Right atrium auricular region (tissue), 2 donors: ENCODE measurements at places on chromosomes 16 and 17.

GRCh38 chr16:69443927-69444631 is 19.7 kb downstream of the CYB5B start:
- H3K27me3 ChIP-seq, result no peaks in the 10 kb centered on the region
- H3K4me3 ChIP-seq, result no peak overlapping the region
- no peak for DNase-seq
- peaks cover 3% of the 10 kb centered on the region for H3K36me3 ChIP-seq
- peak overlapping the region; percentile 79 for H3K27ac ChIP-seq

- H3K4me3 ChIP-seq, result no peak overlapping the region
- H3K4me1 ChIP-seq, result no peaks in the 10 kb centered on the region
- H3K27me3 ChIP-seq, result no peaks in the 10 kb centered on the region
- no peak for DNase-seq
These were observed 19.3 kb downstream of the ARL2BP start for GRCh38 chr16:57264381-57264780.

DNA sequence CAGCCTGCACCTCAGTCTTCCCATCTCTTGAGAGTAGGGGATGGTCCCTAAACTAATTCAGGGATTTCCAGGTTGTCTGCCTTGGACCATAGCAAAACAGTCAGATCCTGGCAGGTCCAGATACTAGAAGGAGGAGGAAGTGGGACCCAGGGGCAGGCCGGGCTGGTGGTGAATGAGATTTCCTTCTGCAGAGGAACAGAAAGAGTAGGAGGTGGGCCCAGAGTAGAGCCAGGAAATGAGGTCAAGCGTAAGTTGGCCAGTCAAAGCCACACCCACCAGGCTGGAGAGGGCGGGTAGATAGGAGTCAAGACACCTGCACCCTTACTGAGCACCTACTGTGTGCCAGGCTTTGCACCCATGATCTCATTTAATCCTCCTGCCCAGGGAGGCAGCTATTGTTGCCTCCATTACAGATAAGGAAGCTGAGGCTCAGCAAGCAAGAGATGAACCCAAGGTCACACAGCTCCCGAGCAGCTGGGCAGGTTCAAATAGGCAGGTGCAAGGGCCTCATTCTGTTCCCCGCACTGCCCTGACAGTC is 2.6 kb downstream of the CDH5 start:
- DNase-seq, result peak; percentile 73
- peak overlapping the region; percentile 43 for H3K4me3 ChIP-seq
- peaks cover 46% of the 10 kb centered on the region for H3K4me1 ChIP-seq
- no peaks in the 10 kb centered on the region for H3K27me3 ChIP-seq
- peak overlapping the region; percentile 76 for H3K27ac ChIP-seq

DNA sequence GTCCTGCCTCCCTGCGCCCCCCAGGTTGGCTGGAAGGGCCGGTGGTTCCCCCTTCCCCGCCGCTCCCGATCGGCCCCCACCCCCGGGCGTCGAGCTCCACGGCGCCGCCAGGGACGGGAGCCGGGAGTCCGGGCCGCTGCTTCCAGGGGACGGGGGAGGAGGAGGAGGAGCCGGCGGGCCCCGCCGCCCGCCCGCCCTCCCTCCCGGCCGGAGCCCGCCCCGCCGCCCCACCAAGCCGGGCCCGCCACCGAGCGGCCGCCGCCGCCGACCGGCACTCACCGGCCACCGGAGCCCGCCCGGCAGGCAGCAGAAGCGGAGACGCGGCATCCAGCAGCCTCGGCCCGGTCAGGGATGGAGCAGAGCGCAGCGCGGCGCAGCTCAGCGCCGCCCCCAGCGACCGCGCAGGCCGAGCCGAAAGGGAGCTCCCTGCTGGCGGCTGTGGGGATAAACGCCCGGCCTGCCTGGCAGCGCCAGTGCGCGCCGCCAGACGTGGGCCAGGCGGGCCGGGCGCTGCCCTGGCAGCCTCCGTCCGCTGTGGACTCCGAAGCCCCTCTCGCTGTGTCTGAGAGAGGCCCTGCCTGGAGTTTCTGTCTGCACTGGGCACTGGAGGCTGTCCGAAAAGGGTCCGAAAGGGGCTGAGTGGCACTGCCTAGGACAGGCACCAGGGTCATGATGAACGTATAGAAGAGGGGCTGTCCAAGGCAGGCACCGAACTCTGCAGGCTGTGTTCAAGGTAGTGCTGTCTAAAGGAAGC is at the start of gene MYO18A:
TSS of gene MYO18A (minus strand) at position 365 of the 754 bp plus-strand sequence. CDS start 13,458 bp downstream, outside the sequence.
- no peaks in the 10 kb centered on the region for H3K4me1 ChIP-seq
- no peak for DNase-seq
- H3K27ac ChIP-seq, result peak within 1 kb of the TSS; percentile 85
- no peaks in the 10 kb centered on the region for H3K36me3 ChIP-seq
- H3K27me3 ChIP-seq, result no peaks in the 10 kb centered on the region

GRCh38 chr17:31216031-31216751 is 80.8 kb downstream of the OMG start:
- DNase-seq, result no peak
- no peak overlapping the region for H3K27ac ChIP-seq
- no peak overlapping the region for H3K4me3 ChIP-seq
- peaks cover 6% of the 10 kb centered on the region for H3K36me3 ChIP-seq

- DNase-seq, result no peak
- H3K4me1 ChIP-seq, result no peaks in the 10 kb centered on the region
- H3K4me3 ChIP-seq, result no peak overlapping the region
- no peaks in the 10 kb centered on the region for H3K27me3 ChIP-seq
- no peaks in the 10 kb centered on the region for H3K36me3 ChIP-seq
- H3K27ac ChIP-seq, result no peak overlapping the region
These were observed 1096.1 kb upstream of the EEF2KMT start for GRCh38 chr16:6193718-6194117.
